ENCODE measurements at places on chromosomes 3 and 15.

- no peak for DNase-seq
Observed at GRCh38 chr3:2822611-2823010, 287.6 kb downstream of the IL5RA start.

DNA sequence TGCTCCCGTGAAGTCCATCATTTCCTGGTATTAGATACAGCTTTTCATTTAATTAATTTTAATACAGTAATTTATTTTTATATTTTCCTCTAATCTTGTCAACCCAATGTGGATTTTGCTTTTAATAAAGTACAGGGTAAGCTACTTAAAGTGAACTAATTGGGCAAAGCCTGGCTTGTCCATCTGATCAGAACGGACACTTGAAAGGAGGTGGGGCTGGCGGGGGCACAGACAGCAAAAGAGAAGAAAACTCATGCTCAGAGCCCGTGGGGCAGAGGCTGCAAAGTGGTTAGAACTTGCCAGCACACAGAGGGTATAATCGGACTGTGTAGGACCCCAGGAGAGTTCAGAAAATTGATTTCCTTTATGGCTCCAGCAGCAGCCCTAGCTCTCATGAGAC, 443.1 kb upstream of the MDFIC2 start:
- no peak for DNase-seq

DNA sequence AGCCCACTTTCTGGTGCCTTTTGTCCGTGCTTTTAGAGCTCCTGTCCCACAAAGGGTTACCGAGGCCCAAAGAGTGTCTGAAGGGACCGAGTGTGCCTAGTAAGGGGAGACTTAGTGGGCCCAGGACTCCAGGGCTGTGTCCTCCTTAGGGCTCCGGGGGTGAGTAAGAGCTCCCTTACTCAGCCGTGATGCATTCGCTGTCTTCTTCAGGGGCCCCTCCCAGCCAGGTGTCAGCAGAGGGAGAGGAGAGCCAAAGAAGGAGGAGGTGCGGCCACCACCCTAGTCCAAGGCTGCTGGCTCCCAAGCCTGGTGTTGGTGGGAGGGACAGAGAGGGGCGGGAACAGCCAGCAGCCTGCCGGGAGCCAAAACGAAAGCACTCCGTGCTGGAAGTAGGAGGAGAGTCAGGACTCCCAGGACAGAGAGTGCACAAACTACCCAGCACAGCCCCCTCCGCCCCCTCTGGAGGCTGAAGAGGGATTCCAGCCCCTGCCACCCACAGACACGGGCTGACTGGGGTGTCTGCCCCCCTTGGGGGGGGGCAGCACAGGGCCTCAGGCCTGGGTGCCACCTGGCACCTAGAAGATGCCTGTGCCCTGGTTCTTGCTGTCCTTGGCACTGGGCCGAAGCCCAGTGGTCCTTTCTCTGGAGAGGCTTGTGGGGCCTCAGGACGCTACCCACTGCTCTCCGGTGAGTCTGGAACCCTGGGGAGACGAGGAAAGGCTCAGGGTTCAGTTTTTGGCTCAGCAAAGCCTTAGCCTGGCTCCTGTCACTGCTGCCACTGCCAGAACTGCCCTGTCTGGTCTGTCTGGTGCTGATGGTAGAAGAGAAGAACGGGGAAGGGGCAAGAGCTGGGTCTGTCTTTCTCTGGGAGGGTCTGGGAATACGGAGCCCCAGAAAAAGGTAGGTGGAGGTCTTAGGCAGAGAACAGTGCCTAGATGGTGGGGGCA, at the start of gene IL17RC:
TSS of gene IL17RC (plus strand) at position 365 of the 947 bp plus-strand sequence. CDS start at position 583, 218 bp downstream.
- peak; percentile 59 for DNase-seq

GRCh38 chr3:183287301-183287971, 34.4 kb downstream of the B3GNT5 start:
- DNase-seq, result peak; percentile 42

DNA sequence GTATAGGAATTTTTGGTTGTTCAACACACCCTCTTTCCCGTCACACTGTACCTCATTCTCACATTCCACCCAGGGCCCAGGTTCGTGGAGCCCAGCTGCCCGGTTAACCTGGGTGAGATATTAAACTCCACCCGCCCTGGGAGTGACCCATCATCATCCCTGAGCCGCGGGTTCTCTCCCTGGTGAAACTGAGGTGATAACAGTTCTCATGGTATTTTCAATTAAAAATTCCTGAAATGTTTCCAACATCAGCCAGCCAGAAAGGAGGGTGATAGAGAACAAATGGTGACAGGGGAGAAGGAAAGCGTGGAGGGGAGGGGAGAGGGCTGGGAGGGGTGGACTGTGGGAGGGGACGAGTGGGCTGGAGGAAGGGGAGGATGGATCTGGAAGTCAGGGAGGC, 148.8 kb downstream of the ALDH1A2 start:
- no peak for DNase-seq

GRCh38 chr3:38738630-38739395, 77.2 kb downstream of the SCN10A start:
- peak; percentile 53 for DNase-seq

- DNase-seq, result no peak
Observed at GRCh38 chr15:43625106-43625505, 6.5 kb upstream of the STRC start.

GRCh38 chr15:78691167-78691850, 50.3 kb upstream of the CHRNB4 start:
- no peak for DNase-seq

- no peak for DNase-seq
Observed at GRCh38 chr15:69522361-69522760, 69.7 kb downstream of the RPLP1 start.

GRCh38 chr15:50055332-50055731, 63.7 kb downstream of the ATP8B4 start:
- peak; percentile 91 for DNase-seq

GRCh38 chr3:49639551-49639950, 34.6 kb upstream of the APEH start:
- DNase-seq, result no peak

GRCh38 chr3:195543500-195544229, 540 bp upstream of the PPP1R2 start:
- DNase-seq, result no peak

DNA sequence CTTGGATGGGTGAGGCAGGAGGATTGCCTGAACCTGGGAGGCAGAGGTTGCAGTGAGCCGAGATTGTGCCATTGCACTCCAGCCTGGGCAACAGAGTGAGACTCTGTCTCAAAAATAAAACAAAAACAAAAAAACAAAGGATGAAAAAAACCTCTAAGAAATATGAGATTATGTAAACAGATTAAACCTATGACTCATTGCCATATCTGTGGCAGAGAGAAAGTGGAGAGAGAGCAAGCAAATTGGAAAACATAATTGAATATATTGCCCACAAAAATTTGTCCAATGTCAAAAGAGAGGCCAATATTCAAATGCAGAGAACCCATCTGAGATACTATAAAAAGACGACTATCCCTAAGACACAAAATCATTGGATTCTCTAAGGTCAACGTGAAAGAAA, 1106.0 kb downstream of the OTOL1 start:
- DNase-seq, result no peak

DNA sequence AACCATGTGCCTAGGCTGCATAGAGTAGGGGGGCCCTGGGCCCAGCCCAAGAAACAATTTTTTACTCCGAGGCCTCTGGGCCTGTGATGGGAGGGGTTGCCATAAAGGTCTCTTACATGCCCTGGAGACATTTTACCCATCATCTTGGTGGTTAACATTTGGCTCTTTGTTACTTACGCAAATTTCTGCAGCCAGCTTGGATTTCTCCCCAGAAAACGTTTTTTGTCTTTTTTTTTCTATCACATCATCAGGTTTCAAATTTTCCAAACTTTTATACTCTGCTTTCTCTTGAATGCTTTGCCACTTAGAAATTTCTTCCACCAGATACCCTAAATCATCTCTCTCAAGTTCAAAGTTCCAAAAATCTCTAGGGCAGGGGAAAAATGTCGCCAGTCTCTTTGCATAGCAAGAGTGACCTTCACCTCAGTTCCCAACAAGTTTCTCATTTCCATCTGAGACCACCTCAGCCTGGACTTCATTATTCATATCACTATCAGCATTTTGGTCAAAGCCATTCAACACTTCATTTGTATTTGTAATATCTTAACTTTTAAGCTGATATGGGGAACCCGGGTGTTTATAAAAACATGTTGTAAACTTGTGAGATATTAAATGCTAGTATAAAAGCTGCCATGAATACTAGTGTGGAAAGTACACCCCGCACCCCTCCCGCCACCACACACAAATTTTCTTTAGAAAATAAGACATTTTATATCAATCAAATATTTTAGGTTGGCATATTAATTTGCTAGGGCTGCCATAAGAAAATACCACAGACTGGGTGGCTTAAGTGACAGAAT, 56.0 kb upstream of the PLSCR4 start:
- no peak for DNase-seq

- DNase-seq, result peak; percentile 84
Observed at GRCh38 chr3:128714887-128715491, 11.0 kb upstream of the RAB7A start.

DNA sequence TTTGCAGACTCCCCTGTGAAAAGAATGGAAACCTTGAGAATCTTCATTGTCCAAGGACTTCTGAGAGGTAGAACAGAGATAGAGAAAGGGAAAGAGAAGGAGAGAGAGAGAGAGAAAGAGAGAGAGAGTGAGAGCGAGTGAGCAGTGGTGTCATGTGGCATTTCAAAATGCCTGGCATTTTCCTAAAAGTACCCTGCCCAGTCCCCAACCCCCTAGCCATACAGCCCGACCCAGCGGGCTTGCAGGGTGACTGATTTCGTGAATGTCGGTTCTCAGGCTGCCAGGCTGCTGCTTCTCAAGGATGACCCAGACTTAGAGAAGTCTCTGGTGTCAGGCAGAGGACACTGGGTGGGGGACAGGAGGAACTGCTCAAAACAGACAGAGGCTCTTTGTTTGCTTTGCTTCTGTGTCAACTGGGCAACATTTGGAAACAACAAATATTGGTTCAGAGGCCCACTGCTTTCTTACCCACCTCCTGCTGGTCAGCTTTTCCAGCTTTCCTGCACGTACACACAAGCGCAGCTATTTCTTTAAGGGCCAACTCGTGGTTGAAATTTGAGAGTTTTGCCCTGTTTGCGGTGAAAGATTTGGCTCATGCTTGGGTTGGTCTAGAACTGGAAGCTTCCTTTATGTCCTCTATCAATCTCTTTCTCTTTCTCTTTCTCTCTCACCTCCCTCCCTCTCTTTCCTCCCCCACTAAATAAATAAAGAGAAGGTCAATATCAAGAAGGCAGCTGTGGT, 3.7 kb upstream of the TF start:
- no peak for DNase-seq

DNA sequence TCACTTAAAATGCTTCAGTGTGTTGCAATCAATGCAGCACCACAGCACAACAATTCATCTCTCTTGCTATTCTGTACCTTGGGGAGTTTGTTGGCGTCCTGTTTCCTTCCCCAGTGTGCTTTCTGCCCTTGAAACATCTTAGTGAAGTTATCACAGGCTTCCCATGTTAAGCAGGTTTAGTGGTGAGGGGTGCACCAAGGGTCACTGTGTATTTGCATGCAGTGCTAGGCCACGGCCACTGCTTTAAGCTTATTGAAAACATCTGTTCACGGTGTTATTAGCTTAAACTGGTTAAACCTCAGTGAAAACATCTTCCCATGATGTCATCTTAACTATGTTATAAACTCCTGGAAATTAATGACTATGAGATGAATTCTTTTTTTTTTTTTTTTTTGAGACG, 217.3 kb upstream of the GOLIM4 start:
- DNase-seq, result peak; percentile 1

DNA sequence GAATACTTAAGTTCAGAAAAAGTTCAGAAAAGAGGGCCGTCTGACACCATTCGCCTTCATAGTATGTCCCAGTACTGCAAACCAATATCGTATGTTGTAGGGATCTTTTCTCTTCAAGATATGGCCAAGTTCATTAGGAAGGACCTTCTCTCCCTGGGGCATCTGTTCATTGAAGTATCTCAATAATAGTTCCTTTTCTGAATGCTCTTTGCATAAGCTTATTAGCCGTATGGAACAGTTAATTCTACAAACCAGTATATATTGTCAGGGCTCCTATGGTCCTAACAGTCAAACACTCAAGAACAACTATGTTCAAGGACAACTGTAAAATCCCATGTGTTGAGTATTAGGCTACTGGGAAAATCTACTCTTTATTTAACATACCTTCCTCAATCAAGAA, 203.1 kb downstream of the KLHL25 start:
- DNase-seq, result no peak

GRCh38 chr3:179750720-179751328, 98.0 kb downstream of the USP13 start:
- peak; percentile 11 for DNase-seq

DNA sequence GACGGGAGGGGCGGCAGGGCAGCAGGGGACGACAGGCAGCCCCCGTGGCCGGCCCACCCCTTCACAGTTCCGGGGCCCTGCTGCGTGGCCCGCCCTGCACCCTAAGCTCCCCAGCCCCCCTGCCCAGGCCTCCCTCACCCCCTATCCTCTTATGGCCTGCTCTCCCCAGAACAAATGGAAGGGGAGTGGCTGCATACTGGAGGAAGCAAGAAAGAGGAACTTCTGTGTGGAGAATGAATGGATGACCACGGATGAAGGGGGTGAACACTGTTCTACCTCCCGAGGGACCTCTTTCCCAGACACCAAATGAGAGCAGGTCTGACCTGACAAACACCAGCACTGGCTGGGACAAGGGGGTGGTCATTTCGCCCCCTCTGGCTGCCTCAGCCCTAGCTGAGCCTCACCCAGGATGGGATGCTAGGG, 25.0 kb downstream of the SEC61A1 start:
- DNase-seq, result peak; percentile 86

GRCh38 chr15:58535894-58536293, 104.1 kb downstream of the LIPC start:
- DNase-seq, result no peak
